ENCODE measurements at places on chromosomes 3 and 15. TPM values are rescaled to one million over a fixed set of nuclear protein-coding genes. Genes with fewer than 3 reads are reported as not detected.

SLCO2A1 gene
- 0.43 TPM for total RNA-seq

GOLGA8S gene
- under 0.01 TPM for total RNA-seq

PAK6 gene
- under 0.01 TPM for total RNA-seq

ADAMTS9 gene
- total RNA-seq, result 1.9 TPM

SPG21 gene
- 110 TPM for total RNA-seq

CCDC32 gene
- total RNA-seq, result 20.7 TPM

CNTN4 gene
- 6.9 TPM for total RNA-seq

DLEC1 gene
- not detected for total RNA-seq

LTK gene
- 1.6 TPM for total RNA-seq

P2RY1 gene
- total RNA-seq, result 0.32 TPM

SNX33 gene
- total RNA-seq, result 23.8 TPM

LNP1 gene
- 4.2 TPM for total RNA-seq

TFDP2 gene
- 43.5 TPM for total RNA-seq

HRG gene
- not detected for total RNA-seq

MAN2C1 gene
- total RNA-seq, result 162 TPM

NTRK3 gene
- not detected for total RNA-seq

KBTBD12 gene
- total RNA-seq, result not detected

POC1A gene
- 5.6 TPM for total RNA-seq

GOLGA6A gene
- total RNA-seq, result not detected

CFAP44 gene
- total RNA-seq, result 1.9 TPM

TXNRD3 gene
- 11.3 TPM for total RNA-seq

FAM107A gene
- total RNA-seq, result not detected

PLCL2 gene
- 5.6 TPM for total RNA-seq

TEX55 gene
- total RNA-seq, result not detected

DNAJA4 gene
- total RNA-seq, result 4.3 TPM

SLC25A20 gene
- 20.7 TPM for total RNA-seq

CYP8B1 gene
- total RNA-seq, result not detected

USP50 gene
- total RNA-seq, result 1.3 TPM
